ENCODE measurements at places on chromosomes 5 and 9.

DNA sequence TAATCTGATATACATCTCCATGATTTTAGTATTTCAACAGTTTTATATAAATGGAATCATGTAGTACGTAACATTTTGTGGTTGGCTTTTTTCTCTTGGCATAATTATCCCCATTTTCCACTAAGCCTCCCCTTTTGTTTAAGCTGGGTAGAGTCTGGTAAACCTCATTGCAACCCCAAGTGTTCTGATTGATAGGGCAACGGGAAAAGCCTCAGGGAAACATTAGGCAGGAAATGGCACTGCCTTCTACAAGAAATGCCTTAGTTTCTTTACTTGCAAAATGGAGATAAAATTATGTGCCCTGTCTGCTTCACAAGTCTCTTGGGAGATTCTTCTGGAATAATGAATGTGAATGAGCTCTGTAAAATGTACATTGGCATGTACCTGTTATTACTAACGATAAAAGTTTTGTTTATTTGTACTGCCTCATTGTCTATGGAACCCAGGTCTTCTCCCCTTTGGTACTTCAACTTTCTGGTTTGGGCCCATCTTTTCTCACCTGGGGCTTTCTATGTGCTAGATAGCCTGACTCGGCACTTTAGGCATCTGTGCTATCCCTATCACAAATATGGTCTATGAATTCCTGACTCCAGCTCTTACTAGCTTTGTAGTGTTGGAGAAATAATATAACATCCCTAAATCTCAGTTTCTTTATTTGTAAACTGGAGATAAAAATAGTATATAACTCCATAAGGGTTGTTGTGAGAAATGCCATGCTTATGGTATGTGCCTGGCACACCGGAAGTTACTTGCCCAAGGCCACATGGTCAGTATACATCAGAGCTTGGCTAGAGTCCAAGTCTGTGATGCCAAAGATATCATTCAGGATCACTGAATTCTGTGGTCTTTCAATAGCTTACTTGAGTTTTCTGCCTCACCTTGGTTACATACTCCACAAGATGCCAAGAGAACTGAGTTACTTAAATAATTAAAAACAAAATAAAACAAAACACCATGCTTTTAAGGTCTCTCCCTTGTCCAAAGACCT, 48.2 kb upstream of the ZNF169 start:
- DNase-seq = no peak

GRCh38 chr9:120267929-120268328, 312.0 kb downstream of the CDK5RAP2 start:
- DNase-seq = no peak

DNA sequence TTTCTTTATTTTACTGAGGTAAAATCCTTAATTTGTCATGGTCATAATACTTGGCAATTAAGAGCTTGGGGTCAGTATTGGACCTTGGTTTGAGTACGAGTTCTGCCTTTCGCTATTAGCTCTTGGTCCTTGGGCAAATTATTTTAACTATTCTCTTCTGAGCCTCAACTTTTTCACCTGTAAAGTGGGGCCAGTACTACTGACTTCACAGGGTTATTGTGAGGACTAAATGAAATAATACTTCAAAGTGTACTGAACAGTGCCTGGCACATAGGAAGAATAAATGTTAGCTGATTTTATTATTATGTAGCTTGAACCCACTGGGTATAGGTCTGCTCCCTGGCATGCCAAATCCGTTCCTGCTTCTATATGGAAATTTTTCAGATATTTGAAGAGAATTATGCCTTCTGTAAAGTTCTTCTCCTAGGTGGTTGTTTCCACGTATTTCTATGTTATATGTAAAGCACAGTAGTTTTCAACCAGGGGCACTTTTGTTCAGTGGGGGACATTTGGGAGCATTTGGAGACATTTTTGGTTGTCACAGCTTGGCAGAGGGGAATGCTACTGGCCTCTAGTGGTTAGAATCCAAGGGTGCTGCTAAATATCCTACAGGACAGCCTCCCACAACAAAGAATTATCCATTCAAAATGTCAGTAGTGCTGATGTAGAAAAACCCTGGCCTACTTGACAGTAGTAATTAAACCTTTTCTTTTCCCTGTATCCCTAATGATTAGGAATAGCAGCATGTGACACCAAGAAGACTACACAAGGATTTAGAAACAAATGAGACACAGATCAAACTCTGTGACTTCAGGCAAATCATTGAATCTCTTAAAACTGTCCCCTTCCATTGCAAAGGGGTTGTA, 4.5 kb downstream of the RCL1 start:
- DNase-seq = no peak

DNA sequence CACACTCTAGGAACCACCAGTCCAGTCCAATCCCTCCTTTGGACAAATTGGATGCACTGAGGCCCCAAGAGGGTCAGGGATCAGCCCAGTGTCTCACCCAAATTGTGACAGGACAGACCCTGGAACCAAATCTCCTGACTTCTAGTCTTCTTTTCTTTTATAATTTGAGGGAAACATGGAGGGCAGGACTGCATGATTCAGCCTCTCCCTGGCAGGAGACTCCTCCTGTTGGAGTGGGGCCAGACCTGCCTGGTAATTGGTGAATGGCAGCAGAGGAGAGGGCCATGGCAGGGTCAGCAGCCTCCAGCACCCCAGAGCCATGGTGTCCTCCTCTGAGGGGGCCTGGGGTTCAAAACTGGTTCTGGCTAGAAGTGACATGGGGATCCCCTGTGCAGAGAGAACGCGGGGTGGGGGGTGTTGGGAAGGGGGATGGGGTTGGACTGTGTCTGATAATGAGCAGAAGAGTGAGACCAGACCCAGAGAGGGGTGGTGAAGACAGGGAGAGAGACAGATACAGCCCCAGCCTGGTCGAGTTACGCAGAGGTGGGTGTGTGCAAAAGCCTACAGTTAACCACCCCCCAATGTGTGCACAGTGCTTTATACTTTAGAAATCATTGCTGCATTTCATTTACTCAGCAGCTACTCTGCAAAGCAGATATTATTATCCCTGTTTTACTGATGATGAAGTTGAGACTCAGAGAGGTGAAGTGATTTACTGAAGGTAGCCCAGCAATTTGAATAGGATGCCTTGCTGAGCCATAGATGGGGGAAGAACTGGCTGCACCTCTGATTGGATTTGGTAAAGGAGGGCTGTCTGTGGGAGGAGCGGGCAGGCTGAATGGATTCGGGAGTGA, 3.8 kb upstream of the SYNPO start:
- peak; percentile 45 for DNase-seq

GRCh38 chr5:126509339-126509738, 85.7 kb downstream of the ALDH7A1 start:
- no peak for DNase-seq

DNA sequence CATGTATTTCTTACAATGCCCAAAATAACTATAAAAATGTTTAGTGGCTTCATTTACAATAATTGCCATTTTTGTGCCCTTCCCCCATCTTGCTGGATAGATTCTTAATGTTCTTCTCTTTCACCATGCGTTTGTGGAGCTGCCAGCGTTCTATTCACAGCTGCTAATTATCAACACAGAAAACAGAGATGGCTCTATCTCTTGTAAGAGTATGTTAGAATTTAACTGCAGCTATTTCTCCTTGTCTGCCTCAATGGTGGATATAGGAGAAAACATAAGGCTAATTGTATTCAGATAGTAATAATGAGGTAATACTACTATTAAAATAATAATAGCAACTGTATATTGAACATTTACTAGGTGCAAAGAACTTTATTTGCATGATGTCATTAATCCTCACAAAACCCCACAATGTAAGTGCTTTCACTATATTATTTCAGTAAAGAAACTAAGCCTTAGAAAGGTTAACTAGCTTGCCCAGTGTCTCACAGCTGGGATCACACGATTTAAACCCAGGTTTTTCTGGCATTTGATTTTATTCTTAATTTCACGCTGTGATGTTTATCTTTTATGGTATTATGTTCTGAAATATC, 50.1 kb downstream of the JAKMIP2 start:
- no peak for DNase-seq

Data from nucleus accumbens (tissue), 56 donors.